ENCODE measurements at places on chromosomes 3 and 15.

DNA sequence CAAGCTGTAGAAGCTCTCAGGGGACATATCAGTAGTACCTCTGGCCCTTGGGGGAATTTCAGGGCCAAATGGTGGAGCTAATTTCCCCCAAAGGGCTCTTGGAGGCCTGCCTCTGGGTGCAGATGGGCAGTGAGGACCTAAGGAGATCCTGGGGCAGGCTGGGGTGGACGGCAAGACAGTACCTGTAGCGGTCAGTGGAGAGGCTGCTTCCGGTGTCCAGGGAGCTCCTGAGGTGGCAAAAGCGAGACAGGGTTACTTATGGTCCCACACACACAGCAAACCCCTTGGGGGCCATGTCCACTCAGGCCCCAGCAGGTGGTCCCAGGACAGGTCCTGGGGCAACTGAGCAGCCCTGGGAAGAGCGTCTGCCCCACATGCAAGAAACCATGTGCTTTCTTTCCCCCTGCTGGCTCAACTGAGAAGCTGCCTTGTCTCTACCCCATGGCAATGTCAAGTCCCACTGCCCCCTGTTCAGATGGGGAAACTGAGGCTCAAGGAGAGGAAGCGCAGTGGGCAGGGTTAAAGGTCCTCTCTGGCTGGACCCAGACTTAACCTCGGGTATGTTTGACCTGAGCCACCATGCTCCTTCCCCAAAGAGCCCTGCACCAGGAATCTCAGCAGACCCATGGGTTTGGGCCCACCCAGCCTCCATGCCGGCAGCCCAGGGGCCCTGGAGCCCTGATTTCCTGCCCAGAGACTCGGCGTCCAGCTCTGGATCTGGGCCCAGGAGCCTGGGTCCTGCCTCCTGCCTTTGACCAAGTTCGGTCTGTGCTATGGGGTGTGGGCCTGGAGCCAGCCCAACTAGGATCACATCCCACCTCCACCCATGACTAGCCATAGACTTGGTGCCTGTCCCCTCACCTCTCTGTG, 25.7 kb downstream of the IQSEC1 start:
- DNase-seq: no peak

- DNase-seq: no peak
These were observed 97.7 kb upstream of the ZBED2 start for GRCh38 chr3:111692593-111693552.

GRCh38 chr15:47139965-47140364, 577.3 kb upstream of the SEMA6D start:
- no peak for DNase-seq

DNA sequence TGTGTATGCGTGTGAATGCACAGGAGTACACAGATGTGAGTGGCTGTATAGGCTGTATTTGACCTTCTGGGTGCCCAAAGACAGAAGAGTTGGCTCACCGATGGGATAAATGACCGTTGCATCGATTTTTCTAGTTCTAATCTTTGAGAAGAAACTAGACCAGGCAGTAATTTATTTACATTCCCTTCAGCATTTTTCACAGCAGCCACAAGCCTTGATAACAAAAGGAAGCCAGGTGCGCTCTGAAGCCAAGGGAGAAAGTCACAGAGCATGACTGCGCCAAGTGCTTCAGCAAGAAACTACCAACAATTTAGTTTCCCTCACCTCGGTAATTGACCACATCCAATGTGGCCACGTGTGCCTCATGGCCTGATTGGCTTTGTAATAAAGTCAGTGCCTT, 5.9 kb upstream of the FAM3D start:
- no peak for DNase-seq

GRCh38 chr3:117145677-117146076, 436.1 kb downstream of the TUSC7 start:
- DNase-seq: no peak

DNA sequence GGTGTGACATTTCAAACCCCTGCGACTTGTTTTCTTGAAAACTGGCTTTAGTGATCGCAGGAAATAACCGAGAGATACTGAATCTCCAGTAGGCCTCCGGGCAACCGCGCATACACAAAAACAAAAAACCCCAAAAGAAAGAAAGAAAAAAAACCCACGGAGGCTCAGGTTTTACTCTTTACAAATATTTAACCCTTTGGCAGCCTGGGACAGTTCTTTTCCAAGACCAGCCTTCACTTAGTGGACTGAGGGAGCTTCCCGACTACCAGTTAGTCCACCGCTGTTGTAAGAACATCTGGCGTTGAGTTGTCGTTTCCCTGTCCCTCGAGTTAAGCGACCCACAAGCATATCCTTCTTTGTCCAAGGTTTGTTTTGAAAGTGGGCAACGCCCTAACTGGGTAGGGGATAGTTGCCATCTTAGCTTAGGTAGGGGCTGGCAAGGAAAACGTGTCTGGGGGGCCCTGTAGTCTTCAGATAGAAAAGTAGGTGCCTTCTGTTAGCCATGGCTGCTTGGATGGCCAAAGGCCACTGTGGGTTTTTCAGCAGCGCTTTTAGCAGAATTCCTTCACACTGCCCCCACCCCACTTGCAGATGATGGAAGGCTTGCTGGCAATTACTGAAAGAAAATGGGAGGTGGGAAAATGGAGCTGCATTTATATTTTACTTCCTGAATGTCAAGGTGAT, 6.9 kb downstream of the ISL2 start:
- DNase-seq: no peak

DNA sequence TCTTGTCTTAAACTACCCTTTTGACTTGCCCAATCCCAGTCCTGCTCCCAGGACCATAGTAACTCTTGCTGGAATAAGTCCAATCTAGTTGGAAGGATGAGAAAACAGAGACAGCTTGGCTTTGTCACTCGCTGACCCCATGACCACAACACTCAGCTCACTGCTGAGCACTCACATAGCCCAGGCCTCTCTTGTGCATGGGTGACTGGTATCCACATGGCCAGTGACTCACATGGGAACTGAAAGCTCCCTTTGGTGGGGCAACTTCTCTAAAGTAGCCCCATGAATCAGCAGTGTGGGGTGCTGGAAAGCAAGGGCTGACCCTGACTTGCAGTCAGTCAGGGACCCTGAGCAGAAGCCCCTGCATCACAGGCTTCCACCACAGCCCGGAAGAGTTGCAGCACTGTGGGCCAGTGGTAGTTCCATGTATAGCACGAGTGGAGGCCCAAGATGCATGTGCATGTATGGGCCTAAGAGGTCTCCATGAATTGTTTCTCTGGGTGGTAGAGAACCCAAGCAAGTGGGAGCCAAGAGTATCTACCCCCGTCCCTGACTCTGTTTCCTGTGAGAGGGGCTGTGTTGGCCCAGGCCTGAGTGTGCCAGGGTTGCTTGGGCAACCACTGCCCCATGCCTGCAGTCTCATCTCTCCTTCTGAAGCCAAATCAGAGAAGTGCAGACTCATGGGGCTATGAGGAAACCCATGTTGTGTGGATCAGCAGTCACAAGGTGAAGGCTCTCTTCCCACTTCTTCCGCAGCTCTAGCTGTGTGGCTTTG, 62.1 kb upstream of the XCR1 start:
- DNase-seq: no peak

- DNase-seq: no peak
These were observed 57.4 kb downstream of the CDAN1 start for GRCh38 chr15:42679285-42680141.

- DNase-seq: no peak
These were observed 50.6 kb downstream of the DUT start for GRCh38 chr15:48381861-48382260.

DNA sequence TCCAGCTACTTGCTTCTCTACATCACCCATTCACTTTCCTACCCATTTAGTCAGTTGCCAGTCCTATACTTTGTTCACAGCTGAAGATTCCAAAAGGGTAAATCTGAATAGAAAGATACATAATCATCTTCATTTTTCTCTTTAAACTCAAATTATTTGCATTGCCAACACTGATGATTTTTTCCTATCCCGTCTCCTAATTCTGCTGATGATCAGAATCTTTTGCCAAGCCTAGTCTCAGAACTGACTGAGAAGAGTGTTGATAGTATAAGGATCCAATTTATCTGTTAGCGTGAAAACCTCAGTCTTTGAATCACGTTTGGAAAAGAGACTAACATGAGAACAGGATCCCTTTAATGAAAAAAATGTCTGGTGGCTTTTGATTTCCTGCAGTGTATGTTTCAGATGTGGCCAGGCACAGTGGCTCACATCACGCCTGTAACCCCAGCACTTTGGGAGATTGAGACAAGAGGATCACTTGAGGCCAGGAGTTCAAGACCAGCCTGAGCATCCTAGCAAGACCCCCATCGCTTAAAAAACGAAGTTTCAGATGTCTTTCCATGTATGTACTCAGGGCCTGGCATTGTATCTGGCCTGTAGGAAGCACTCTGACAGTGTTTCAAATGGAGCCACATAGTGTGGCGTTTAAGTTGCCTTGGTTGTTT, 169.4 kb downstream of the KLHL25 start:
- no peak for DNase-seq

- DNase-seq: no peak
These were observed 1.5 kb downstream of the SLC15A2 start for GRCh38 chr3:121895736-121896135.

DNA sequence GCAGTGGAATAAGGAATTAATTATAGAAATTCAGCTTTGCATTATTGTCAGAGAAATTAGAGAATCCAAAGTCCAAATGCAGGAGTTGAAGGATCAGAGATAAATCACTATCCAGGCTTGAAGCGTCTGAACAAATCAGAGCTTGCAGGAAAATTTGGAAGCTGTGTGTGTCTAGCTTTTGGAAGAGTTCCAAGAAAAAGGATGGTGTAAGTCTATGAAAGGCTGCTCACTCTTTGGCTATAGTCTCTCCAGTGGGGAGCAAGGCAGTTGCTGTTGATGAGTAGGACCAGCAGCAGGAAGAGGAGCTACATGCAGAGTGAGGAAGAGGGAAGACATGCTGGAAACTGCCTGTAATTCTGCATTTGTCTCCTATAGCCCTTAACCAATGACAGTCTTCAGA, 464.3 kb upstream of the GRM7 start:
- DNase-seq: no peak

DNA sequence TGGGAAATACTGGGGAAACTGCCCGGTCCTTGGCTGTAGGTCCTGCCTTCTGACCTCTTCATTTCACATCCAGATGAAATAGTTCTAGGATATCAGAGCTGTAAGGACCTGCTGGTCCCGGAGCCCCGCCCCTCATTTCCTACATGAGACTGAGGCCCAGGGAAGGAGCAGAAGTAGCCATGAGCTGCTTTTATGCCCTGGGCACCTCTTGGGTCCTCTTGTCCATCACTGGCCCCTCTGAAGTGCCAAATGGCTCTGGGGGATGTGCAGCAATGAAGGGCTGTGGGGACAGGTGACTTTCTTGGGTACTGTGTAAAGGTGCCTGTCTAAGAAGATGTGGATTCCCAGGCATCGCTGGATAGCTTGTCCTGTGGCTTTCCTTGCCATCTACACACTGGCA, 40.3 kb upstream of the ESYT3 start:
- DNase-seq: no peak

DNA sequence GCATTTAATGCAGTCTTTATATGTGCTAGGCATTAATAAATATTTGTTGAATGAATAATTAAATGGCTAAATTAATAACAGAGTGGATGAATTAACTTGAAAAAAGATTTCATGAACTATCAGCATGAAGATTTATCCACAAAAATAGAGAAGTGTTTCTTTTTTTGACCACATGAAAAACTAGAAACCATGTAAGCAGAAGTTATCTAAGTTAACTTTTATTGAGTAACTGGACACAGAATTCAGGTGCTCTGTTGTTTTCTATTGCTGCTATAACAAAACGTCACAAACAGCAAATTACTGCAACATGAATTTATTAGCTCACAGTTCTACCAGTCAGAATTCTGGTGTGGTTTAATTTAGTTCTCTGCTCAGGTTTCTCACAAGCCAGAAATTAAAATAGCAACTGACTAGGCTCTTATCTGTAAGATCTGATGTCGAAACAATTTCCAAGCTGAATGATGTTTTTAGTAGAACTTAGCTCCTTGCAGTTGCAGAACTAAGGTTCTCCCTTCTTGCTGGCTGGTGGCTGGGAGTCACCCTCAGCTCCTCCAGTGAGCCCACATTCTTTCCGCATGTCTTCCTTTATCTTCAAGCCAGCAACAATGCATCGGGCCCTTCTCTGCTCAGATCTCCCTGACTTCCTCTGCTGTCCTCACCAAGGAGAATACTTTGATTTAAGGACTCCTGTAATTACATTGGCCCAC, 810.2 kb upstream of the ALCAM start:
- DNase-seq: no peak

GRCh38 chr3:101816215-101817149, 32.8 kb upstream of the NFKBIZ start:
- no peak for DNase-seq

DNA sequence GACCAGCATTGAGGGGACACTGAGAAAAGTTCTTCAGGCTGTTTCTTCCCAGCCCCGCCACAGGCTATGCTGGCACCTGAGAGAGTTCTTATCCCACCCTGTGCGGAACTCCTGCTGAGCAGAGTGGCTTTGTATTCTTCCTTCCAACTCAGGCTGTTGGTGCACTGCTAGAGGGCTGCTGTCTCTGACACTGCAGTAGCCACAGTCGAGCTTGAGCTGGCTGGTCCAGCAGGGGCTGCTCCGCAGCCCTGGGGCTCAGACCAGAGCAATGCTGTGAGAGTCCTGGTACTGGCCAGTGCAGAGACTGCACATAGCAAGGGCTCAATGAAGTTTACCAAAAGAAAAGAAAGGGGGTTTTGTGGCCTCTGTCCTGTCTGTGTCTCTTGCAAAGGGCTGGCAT, 3.6 kb downstream of the GNAI2 start:
- DNase-seq: no peak

DNA sequence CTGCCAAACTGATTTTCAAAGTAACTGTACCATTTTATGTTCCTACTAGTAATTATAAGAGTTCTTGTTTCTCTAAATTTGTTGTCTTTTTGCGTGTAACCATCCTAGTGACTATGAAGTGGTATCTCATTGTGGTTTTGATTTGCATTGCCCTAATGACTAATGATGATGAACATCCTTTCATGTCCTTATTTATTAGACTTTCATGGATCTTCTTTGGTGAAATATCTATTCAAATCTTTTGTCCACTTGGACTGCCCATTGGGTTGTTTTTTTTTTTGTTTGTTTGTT, 3.6 kb downstream of the OXSR1 start:
- no peak for DNase-seq

DNA sequence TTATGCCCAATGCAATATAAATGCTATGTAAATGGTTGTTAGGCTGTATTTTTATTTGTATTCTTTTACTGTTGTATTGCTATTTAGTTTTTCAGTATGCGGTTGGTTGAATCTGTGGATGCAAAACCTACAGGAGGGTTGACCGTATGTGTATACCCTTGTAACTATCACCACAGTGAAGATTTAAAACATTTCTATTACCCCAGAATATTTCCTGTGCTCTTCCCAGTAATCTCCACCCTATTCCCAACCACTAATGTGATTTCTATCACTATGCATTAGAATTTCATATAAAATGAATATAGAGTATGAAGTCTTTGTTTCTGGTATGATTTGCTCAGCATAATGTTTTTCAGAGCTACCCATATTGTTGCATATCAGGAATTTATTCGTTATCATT, 705.0 kb downstream of the MECOM start:
- no peak for DNase-seq

GRCh38 chr3:41612853-41613252, 349.1 kb downstream of the ULK4 start:
- no peak for DNase-seq

DNA sequence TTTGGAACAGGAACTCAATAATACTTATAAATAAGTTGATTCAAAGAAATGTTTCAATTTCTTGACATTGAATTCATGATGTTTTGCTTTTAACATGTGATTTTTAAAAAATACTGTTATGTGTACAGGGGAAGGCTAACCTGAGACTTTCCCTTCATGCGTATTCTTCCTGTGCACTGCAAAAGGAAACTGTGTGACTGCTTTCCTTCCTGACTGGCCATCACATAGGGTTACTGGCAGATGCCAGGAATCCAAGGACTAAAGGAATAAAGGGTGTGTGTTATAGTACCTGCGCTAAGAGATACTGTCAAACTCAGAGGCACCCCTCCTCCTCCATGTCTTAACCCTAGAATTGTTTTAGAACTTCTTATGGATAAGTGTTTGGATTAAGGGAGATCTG, 236.0 kb downstream of the UBE2E2 start:
- DNase-seq: no peak

Measured in posterior cingulate gyrus (tissue), 11 donors.